ENCODE measurements at places on chromosomes 16 and 17.

GRCh38 chr17:34177642-34178041, 77.4 kb upstream of the CCL2 start:
- no peak for DNase-seq

- no peak for DNase-seq
Observed at GRCh38 chr16:57637424-57637823, 9.0 kb downstream of the ADGRG1 start.

GRCh38 chr16:81447383-81448101, 2.9 kb downstream of the CMIP start:
- no peak for DNase-seq

- no peak for DNase-seq
Observed at GRCh38 chr17:41446806-41447205, 6.0 kb upstream of the KRT38 start.

Data from left renal pelvis (tissue), 4 donors.